ENCODE measurements at places on chromosomes 12 and 14.

GRCh38 chr12:6065131-6065862 lies 59.2 kb downstream of the VWF start:
- no peak for DNase-seq

- no peak for DNase-seq
Observed at GRCh38 chr12:67827820-67828383, 161.3 kb upstream of the IFNG-AS1 start.

DNA sequence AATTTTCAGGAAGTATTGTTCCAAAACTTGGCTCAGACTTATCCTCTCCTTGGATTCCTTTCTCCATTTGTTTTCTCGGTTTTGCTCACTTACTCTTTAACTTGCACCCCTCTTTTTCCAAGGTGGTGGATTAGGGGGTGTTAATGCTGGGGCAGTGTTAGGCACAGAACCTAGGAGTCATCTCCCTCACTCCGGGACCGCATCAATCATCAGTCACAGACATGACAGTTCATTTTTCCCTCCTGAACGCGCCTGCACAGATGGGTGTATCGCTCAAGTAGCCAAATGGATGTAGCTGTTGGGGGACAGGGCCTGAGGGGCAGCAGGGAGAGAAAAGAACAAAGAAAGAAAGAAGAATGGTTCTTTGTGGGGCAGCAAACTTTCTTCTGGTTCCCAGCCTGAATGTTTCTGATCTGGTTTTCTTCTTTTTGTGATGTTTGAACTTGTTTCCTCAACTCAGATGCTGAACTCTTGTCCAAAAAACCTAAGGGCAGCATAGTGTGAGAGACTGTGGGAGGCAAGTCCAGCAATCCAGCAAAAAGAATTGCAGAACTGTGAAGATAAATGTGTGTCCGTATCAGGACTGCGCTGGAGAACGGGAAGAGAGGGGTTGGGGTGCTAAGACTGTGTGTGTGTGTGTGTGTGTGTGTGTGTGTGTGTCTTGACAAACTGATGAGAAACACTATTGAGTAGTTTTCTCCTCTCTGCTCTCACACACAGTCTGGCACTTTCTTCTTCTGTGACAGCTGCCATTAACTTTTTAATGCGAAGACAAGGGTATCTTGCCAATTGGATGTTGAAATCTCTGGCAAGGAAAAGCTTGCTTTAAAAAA lies 131.1 kb downstream of the FBXL14 start:
- DNase-seq, result no peak

GRCh38 chr12:7143564-7143963 lies 13.4 kb downstream of the CLSTN3 start:
- no peak for DNase-seq

- no peak for DNase-seq
Observed at GRCh38 chr12:70627677-70628076, 9.6 kb downstream of the PTPRB start.

GRCh38 chr12:42236017-42236416 lies 2.0 kb downstream of the YAF2 start:
- no peak for DNase-seq
